ENCODE measurements at places on chromosomes 12 and 14.

GRCh38 chr12:26721800-26722199 lies 111.2 kb downstream of the ITPR2 start:
- DNase-seq: no peak

DNA sequence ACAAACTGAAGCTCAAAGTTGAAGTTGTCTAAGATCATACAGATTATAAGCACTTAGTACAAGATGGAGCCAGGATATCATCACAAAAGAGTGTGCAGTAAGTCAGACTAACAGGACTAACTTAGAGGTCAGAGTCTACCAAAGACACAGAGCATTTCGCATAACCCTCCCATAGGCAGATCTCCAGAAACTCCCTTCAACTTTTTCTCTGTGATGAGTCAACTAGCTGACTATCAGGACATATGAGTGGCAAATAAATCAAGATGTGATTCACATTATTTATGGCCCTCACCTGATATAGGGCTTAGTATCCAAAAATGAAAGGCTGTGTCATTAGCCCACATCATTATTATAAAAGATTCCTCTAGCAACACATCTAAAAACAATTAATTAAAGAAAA lies 484.6 kb downstream of the GALC start:
- DNase-seq: no peak

DNA sequence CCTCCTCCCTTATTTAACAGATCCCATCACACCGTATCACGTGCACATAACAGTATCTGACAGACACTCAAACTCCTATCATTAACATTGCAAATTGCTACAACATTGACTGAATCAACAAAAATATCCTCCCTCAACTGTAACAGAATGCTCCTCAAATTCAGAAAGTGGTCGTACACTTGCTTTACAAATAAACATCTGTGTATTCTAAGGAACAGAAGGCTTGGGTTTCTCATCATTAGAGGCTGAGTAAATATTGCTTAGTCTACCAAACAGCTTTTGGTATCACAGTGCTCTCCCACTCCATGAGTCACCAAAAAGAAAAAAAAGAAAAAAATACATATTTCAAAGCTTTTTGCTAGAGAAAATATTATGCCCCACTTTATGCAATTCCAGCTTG lies 23.9 kb downstream of the FERMT2 start:
- no peak for DNase-seq

DNA sequence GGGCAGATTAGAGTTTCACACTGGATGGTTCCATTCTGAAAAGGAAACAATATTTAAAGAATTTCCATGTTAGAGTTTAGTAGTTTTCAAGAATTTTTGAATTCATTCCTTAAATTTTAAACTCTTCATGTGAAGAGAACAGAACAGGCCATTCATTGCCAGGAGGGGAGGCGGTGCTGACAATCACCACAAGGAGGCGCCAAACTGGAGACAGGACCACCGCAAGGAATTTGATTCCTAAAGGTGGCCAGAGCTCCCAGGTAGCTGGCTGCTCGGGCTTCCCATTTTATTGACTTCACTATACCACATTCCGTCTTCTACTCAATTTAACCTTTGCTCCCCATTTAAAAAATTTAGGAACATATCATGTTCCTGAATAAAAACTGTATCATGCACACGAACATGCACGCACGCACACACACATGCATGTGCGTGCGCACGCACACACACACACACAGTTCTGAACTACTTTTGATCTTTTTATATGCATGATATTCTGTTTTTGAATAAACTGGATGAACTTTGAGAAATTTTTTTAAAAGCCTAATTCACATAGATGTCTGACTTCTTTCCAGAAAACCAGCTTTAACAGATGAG lies 101.2 kb downstream of the NELL2 start:
- no peak for DNase-seq

All from gastrocnemius medialis (tissue), 4 donors.